ENCODE measurements at places on chromosomes 1 and 21. TPM values are rescaled to one million over a fixed set of nuclear protein-coding genes. Genes with fewer than 3 reads are reported as not detected.

The HHIPL2 gene
- 0.57 TPM for polyA plus RNA-seq

The CFAP45 gene
- 9.4 TPM for polyA plus RNA-seq

The HRNR gene
- polyA plus RNA-seq: 0.02 TPM

The RGL1 gene
- polyA plus RNA-seq: 7.2 TPM

The MAP3K21 gene
- 0.25 TPM for polyA plus RNA-seq

The DNAH14 gene
- polyA plus RNA-seq: 3.4 TPM

The LCE1B gene
- polyA plus RNA-seq: not detected

The ELF3 gene
- 0.11 TPM for polyA plus RNA-seq

The CNR2 gene
- polyA plus RNA-seq: not detected

The C1orf56 gene
- polyA plus RNA-seq: 9.5 TPM
